AG04450 (cell line): ENCODE measurements at places on chromosomes 7 and 10.

- no peak for DNase-seq
Measured at GRCh38 chr10:126175641-126176262, 212.5 kb downstream of the ADAM12 start.

DNA sequence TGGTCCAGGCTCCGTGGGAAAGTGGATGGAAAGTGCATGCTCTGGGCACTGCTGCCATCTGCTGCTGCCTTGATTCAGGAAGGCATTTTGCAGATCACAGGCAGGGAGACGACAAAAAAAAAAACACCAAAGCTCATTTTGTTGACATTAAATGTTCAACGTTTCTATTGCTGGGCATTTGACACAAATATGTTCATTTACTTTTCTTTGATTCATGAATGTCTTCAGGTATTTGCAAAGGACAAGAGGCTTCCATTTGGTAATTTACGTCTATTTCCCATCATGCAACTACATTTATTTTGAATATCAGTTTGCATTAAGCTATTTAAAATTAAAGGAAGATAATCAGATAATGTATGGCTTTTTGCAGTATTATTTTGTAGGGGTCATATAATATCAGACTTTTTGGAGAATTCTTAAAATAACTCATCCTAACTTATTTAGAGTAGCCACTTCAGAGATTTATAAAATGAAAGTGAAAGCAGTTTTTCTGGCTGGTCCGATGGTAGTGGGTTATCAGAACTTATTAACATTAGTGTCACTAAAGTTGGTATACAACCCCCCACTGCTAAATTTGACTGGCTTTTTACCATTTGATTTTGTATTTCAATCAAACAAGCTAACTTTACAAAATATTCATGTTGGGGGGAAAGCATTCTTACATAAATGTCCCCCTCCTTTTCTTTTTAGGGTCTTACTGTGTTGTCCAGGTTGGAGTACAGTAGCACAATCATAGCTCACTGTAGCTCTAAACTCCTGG, 65.3 kb downstream of the PDIA4 start:
- DNase-seq = peak; percentile 44

DNA sequence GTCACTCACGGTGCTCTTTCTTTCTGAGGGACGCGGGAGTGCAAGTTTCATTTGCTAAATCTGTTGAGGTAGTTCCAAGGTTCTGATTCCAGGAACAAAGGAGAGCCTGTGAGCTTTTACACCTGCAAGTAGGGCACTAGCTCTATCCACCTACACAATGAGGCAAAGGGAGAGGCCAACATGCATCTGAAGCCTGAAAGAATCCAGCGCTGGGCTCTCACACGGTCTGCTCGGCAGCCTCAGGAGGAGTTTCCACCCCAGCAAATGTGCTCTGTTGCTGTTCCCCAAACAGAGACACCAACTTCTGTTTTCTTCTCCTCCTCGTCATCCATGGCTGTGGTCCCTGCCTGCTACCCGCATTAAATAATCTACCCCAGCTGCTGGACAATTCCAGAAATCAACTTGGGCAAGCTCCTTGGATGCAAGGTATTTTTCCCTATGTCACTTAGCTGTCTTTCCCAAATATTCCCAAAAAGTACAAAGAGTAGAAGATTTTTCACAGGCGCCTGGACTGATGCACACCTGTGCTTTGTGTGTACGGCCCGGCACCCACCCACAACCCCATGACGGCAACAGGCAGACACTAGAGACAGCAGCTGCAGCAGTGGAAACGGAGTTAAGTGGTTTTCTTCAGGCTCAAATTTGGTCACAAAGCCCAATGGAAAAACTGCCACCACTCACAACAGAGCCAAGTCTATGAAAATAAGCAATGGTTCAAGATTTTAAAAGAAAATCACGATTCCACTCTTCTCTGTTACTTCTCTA, 176.8 kb downstream of the ZMYND11 start:
- DNase-seq = no peak

DNA sequence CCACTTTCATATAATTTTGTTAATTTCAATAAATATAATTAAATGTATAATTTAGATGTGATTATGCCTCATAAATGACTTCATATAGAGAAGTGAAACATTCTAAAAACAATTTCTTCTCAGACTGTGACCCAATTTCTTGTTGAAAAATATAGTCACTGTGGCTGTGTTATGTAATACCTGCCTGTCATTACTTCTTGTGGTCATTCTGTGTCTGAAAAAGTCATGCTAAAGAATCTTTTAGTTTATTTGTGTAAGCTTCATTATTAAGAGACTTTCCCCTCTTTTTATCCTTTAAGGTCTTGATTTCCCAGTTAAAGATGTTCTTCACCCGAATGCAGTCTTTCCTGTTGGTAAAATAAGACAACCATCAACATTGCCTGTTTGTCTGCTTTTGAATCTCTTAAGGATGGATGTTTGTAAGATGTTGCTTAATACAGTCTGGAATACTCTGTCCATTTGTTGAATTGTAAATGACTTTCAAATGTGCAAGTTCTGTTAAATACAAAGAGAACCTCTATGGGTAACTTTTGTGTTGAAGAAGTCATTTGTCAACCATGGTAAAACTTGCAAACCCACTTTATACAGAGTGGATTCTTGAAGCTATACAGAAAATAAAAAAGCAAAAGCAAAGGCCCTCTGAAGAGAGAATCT, 16.0 kb downstream of the KAT6B start:
- DNase-seq = no peak

DNA sequence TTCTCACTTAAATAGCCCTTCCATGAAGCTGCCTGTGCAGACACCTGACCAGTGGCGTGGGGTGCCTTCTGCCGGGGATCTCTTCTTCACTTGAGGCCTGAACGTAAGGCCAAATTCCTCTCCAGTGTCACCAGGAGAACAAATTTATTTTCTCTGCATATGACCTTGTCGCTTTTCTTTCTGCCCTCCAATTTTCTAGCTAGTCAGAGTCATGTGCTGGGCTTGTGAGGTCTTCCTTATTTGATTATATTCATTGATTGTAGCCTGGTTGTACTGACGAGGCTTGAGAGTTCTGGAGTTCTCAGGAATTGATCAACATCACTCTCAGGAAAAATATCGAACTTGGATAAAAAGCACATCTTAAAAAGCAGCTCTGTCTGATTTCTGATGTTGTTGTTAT, 255.7 kb downstream of the BUB3 start:
- no peak for DNase-seq

DNA sequence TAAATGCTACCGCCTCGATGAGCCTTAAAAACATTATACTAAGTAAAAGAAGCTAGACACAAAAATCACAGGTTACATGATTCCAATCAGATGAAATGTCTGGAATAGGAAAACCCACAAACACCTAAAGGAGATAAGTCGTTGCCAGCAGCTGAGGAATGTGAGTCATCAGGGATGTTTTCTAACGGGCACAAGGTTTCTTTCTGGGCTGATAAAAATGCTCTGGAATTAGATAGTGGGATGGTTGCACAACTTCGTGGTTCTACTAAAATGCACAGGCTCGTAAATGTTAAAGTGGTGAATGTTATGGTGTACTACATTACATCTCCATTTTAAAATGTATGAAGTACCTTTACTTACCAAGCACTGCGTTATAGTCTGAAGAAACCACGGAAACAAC, 9.7 kb downstream of the ABLIM1 start:
- DNase-seq = peak; percentile 71

- DNase-seq = no peak
Measured at GRCh38 chr7:73778801-73779389, 8.8 kb upstream of the CLDN3 start.

DNA sequence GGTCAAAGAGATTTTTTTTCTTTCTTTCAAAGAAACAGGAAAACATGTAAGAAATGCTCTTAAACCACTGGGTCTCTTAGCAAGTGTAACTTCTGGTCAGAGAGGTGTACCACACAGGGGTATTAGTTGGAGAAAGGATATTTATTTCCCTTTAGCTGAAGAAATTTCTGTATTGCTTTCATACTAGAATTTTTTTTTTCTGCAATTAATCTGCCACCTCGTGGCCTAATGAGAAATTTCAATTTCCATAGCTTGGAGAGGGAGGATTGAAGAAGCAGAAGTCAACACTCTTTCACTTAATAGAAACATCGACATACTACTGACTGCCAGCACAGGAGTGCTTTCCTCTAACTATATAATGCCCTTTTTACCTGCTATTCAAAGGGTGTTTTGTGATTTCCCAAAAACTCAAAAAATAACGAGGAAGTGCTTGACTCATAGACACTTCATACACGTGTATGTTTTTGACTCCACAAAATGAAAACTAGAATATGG, 177.6 kb upstream of the NAMPT start:
- peak; percentile 8 for DNase-seq

GRCh38 chr7:134946260-134946659, 40.0 kb upstream of the AGBL3 start:
- DNase-seq = no peak

DNA sequence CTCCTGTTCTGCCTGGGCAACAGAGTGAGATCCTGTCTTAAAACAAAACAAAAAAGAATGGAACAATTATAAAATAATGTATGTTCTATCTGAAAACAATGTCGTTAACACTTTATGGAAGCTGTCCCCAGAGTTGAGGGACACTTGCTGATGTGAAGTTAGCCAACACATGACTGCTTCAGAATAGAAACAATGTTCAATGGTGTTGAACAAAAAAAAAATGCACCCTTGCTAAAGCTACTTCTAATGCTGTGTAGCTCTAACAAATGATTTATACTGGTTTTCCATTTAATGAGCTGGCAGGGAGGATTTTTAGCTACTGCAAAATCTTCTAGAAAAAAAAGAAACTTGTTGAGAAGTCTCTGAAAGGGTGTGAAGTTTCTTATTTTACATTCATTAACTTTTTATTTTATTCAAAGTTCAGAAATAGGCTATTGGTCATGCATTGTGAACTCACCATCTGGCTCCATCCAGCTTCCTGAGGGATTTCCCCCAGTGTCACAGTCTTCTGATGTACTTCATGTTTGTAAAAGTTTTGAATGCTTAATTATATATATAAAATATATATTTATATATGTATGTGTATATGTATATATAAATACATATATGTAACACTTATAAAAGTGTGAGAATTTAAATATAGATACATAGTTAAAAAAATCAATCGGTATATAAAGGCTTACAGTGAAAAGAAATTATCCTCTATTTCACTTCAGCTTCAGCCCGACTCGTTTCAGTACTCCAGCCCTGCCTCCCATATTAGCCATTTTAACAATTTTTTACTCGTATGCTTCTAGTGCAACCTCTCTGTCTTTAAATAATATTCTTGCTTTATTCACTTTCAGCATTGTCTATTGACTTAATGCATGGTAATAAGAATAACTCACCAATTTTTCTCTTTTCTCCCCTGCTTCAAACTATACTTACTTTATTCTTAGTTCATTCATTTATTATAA, 35.0 kb downstream of the HDAC9 start:
- no peak for DNase-seq

DNA sequence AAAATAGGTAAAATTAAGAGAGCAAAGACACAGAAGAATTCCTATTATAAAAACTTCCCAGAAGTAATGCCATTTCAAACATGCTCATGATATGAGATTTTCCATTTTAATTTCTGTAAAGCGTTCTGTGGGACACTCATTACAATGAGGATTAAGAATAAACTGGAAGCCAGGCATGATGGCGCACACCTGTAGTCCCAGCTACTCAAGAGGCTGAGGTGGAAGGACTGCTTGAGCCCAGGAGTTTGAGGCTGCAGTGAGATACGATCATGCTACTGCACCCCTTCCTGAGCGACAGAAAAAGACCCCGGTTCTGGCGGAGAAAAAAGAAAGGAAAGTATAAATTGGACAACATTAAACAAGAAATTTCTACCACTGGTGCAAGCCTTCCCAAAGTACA, 1.5 kb downstream of the DNA2 start:
- no peak for DNase-seq

DNA sequence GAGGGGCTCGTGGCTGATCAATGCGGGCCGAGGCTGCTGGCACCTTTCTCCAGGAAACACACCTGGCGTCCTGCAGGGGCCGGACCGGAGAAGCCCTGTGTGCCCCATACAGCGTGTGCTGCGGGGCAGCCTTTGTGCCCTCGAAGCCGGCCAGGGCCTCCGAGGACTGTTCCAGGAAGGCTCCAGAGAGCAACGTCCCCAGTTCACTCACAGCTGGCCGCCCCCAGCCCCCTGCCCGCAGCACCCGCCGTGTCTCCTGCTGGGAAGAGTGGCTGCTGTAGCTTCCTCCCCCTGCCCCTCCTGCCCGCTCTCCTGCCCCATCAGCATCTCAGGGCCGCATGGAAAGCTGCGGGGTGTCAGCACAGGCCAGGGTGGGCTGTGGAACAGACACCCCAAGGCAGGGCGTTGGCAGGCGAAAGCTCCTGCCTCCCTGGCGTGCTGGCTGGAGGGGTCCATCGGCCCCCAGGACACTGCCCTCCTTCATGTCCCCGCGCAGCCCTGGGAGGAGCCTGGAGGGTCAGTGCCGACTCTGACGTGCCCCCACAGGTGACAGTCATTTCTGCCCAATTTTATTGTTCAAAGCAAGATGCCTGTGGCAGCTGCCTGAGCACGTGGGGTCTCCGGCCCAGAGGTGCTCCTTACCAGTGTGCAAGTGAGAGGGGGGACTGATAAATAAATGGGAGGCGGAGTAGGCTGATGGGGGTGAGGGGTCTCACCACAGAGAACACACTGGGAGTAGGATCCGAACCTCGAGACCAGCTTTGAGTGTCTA, 95.8 kb upstream of the DIP2C start:
- DNase-seq = no peak

- DNase-seq = peak; percentile 15
Measured at GRCh38 chr10:50937230-50937907, 51.9 kb upstream of the A1CF start.

DNA sequence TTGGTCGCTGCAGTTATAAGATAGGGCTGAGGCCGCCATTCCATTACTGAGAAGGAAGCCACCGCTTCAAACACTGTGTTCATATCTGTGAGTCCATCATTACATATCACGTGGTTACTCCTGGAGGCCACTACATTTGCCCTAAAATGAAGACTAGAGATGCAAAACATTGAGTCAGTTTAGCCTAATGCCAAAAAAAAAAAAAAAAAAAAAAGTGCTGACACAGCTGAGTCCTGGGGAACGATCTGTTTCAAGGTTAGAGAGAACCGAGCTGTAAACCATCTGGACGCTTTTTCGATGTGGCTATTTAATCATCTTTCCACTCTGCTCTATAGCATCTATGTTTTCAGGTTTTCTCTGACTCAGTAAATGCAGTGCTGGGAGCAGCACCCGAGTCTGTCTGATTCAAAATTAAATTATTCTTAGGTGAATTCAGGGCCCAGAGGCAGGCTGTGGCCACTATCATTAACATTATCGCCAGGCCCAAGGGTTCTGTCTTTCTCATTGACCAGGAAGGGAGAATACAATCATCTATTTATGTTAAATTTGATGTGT, 449.1 kb downstream of the PAXIP1 start:
- DNase-seq = no peak
